NB4 (cell line): ENCODE measurements at places on chromosomes 1 and 21.

GRCh38 chr1:66938613-66939012, 13.8 kb downstream of the MIER1 start:
- peak; percentile 43 for DNase-seq

GRCh38 chr1:14828665-14829064, 230.2 kb downstream of the KAZN start:
- DNase-seq: no peak

- no peak for DNase-seq
Measured at GRCh38 chr1:1173793-1174415, at the start of gene TTLL10. Gene TTLL10, plus strand, starts transcription at chr1:1173880. Its CDS starts 5,336 bp downstream, at chr1:1179216.

DNA sequence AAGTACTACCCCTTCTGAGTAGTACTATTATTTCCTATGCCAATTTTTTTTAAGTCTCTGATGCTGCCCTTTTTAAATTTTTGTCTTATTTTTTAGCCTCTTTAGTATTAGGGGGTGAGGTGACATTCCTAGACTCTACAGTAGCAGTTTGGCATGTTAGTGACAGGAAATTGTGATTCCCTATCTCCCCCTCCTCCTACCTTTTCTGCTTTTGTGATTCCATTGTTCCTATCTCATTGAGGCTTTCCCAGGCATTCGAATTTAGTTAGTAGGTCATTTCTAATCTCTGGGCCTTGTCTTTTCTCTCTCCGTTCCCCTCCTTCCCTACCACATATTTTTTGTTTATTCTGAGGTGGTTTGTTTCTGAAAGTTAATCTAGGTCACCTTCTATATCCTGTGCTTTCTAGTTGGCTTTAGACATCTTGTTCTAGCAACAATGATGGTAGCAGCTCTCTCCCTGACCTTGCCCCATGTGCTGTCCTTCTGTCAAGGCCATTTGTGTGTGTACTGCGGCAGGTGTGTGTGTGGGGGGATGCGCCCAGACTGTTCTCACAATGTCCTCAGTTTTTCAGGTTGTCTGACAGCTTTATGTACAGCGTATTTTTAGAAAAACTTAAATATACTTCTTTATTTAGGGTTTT, 21.5 kb downstream of the SEMA6C start:
- no peak for DNase-seq

GRCh38 chr1:180672105-180672504, 40.3 kb downstream of the XPR1 start:
- no peak for DNase-seq

GRCh38 chr1:71222668-71223067, 141.8 kb upstream of the ZRANB2 start:
- DNase-seq: peak; percentile 59

DNA sequence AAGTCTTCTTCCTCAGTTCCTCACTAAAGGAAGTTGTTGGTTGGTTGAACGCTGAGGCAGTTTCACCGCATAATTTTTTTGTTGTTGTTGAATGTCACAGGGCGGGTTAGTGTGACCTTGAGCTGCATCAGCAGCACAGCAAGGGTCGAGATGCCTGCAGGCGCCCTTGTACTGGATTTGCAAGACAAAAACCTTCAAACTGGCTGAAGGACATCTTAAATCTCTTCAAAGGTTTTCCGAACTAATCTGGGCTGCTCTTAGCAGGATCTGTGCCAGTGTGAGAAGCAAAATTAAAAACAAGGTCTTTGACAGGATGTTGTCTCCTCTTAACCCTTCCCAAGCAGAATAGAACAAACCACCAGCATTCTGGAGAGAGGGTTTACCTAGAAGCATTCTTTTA, 59.4 kb downstream of the NRIP1 start:
- no peak for DNase-seq

- no peak for DNase-seq
Measured at GRCh38 chr1:30262158-30262557, 461.2 kb downstream of the MATN1 start.

DNA sequence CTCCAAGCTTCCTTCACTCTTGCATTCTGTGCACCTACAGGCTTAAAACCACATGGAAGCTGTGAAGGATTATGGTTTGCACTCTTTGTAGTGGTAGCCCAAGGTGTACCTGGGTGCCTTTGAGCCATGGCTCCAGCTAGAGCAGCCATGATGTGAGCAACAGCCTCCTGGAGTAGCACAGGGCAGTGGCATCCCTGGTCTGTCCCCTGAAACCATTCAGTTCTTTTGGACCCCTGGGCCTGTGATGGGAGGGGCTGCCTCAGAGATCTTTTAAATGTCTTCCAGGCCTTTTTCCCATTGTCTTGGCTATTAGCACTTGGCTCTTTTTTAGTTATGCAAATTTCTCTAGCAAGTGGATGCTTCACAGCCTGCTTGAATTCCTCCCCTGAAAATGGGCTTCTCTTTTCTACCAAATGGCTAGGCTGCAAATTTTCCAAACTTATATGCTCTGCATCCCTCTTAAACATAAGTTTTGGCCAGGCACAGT, 47.4 kb downstream of the CLCA4 start:
- DNase-seq: no peak

GRCh38 chr1:67777440-67777839, 55.8 kb downstream of the GNG12 start:
- no peak for DNase-seq

DNA sequence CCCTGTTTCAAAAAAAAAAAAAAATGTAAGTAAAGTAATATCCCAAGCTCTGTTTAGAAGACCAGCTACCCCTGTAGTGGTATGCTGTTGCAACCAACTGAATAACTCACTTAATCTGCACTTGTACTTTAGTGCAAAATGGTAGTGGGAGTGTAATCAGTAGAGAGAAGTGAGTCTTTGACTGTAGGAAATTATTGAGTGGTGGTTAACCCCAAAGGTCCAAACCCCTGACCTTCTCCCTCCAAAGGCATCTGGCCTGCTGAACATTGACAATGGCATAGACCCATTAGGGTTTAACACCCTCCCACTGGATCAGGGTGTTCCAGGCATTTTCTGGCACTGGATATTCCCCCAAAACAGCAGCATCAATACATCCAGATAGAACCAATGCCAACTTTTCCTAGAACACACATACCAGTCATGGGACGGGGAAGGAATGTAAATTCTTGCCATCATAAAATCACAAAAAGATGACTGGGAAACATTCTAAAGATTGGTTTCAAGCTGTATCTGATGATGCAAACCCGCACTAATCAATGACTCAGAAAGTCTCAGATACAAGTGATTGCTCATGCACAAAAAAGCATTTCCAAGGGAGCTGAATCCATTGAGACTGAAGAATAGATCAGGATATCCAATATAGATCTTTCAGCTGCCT, 110.3 kb downstream of the MRPL39 start:
- DNase-seq: no peak

GRCh38 chr1:80278936-80279335, 1272.4 kb upstream of the ADGRL4 start:
- no peak for DNase-seq

- DNase-seq: no peak
Measured at GRCh38 chr1:93864175-93864574, 14.8 kb downstream of the DNTTIP2 start.

GRCh38 chr21:16407403-16408240, 677.8 kb downstream of the USP25 start:
- DNase-seq: no peak

DNA sequence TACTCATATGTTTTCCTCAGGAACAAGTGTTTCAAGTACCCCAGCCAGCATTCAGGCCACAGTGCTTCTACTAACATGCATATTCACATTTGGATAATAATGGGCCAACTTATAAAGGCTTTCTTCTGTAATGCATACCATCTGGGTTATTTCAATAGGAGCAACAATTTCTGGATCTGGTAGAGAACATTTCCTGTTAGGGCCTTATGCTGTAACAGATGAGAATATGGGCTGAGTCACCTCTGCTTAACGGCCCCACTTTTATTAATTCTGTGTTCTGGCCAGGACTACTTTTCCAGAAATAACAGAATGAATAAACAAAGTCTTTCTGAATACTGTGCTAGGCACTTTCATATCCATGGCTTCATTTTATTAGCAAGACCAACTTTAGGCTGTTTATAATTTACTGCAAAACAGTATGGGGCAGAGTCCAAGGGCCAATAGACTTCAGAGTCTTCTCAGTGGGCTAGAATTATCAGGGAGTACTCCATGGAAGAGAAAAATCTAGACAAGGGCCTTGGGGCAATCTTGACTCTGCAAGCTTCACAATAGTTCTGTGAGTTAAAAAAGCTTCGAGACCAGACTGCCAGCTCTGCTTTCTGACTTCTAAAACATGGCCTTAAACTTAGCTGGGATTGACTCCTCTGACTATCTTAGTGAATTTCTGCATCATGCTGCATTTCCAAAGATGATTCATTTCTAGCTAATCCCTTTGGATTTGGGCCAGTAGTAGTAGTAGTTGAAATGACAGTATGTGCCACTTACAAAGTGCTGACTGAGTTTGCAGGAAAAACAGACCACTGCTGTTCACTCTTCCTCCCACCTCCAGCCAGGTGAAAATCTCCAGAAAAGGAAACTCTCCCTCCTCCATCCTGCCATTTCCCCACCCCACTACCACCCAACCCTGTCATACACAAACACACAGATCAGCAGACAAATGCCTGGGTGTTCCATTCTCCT, 8.2 kb upstream of the SSX2IP start:
- DNase-seq: peak; percentile 17

DNA sequence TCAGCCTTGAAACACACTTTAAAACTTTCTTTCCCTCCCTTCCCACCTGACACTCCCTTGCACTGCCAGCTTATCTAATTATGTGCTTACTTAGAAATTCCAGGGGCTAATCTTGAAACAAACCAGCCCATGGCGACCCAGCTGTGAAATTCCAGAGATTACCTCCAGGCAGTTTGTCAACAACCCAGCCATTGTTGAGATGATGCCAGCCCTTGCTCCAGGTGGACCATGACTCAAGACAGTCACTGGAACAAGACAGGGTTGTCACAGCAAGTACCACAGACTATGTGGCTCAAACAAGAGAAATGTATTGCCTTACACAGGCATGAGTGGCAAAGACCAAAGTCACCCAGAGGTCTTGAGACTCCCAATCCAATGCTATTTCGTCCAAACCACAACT, 7.9 kb downstream of the FYB2 start:
- no peak for DNase-seq

GRCh38 chr1:84750110-84750730, 60.0 kb upstream of the SSX2IP start:
- DNase-seq: no peak
